ENCODE measurements at places on chromosomes 11 and 22. TPM values are rescaled to one million over a fixed set of nuclear protein-coding genes. Genes with fewer than 3 reads are reported as not detected.

GRIK4 gene
- total RNA-seq: 3.6 TPM

CENPM gene
- total RNA-seq: 44.1 TPM

RAC2 gene
- total RNA-seq: 0.25 TPM

GRCh38 chr11:95641495-95641894, 148.1 kb downstream of the FAM76B start:
- no peak for DNase-seq

DNA sequence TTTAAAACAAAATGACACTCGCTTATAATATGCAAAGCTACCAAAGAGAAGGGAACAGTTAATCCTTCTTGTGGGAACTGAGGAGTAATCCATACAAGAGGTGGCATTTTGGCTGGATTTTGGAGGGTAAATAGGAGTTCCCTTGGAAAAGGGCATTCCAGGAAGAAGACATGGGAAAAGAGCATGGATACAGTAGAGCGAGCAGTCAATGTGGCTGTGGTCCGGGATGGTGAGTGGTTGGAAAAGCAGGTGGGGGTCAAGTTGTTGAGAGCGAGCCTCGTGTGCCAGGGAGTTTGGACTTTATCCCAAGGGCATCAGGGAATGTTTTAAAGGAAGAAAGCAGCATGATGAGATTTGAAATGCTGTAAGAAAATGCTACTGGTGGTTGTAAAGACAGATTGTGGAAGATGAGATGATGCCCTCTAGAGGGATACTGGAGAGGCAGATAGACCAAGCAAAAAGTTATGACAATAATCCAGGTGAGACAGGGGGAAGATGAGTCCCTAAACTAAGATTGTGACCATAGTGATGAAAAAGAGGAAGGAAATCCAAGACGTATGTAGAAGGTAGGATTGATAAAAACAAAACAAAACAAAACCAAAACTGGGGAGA, 3.8 kb upstream of the MMP7 start:
- no peak for DNase-seq

DNA sequence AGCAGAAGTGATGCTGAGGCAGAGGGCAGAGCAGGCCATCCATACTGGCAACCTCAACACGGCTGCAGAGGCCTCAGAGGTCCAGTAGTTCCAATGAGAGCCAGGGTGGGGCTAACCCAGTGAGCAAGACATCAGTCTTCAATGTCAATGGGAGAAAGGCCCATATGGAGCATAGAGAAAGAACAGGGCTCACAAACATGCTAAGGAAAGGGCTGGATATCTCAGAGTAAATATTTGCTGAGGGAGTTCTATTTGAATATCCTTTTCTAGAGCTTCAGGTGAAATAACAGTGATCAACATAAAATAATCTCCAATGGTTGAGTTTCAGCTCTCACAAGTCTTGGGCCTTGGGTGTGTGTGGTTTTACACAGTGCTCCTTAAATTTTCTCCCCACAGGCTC, 50.8 kb upstream of the CCDC90B start:
- no peak for DNase-seq

GRCh38 chr22:32832174-32832573, 30.7 kb downstream of the TIMP3 start:
- DNase-seq: no peak

GRCh38 chr22:48088926-48089536, 1326.6 kb downstream of the TBC1D22A start:
- peak; percentile 7 for DNase-seq

DNA sequence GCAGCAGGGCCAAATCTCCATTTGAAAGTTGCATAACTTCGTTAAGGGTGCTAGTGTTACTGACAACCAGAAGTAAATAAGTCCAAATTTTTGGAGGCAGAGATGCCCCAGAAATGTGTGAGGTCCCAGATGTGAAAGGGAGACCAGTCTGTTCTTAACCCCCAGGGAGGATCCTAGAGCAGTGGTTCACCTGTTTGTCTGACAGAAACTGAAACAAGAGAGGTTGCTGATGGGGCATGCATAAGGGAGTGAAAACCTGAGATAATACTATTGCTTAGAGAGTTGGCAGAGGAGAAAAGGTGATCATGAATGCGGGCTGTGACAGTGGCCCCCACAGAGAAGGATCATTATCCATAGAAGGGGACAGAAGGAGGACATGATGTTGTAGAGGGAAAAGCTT, 3.8 kb downstream of the CBLIF start:
- DNase-seq: no peak

DNA sequence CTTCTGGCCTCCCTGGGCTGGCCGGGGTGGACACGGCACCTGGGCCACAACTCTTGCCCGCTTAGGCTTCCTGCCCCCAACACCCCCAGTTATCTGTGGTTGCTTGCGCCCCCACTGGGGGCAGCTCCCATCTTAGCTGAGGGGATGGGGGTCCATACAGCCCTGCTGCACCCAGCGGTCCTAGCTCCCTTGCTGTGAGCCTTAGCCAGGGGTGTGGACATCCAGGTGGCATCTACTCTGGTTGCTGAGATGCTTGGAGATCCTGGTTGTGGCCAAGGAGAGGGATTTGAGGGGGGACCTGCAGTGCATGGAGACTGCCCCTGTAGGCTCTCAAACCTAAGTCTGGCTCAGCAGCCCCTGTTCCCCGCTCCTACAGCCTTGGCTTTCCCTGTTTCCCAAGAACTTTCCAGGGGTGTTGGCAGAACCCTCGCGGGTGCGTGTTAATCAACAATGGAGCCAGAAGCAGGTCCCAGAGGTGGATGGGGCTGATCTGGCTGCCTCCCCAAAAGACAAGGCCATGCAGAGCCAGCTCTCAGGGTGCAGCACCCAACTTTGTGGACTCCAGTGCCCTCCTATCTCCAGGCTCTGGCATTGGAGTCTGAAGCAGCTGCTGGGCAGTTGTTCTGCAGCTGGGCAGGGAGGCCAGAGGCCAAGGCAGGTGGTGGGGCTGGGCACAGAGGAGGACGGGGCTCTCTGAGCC, 3.3 kb downstream of the KCNQ1 start:
- DNase-seq: no peak

DNA sequence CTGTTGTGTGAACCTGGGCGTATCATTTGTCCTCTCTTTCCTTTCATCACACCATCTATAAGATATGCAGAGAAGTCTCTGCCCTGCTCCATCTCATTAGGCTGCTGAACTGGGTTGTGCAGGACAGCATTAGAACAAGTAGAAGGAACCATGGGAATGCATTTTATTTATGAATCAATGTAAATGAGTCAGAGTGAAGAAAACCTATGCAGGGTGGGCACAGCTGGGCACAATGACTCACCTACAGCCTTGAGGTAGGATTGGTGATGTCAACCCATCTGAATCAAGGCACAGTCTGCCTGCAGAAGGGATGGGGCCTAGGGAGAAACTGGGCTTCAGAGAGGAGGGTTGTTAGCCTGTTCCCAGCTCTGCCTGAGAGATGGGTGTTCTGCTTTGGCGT, 123.4 kb downstream of the CSNK2A3 start:
- DNase-seq: no peak

- DNase-seq: peak; percentile 58
These were observed 1.6 kb downstream of the SPTBN2 start for GRCh38 chr11:66727282-66728037.

Measured in Caco-2 (cell line).